ENCODE measurements at places on chromosomes 3 and 15. TPM values are rescaled to one million over a fixed set of nuclear protein-coding genes. Genes with fewer than 3 reads are reported as not detected.

Gene AP3B2
- total RNA-seq: not detected

Gene REC114
- total RNA-seq: not detected

Gene NDN
- 190 TPM for total RNA-seq

Gene BUB1B
- 8.4 TPM for total RNA-seq

Gene XCR1
- total RNA-seq: not detected

Gene PLA2G4E
- 0.52 TPM for total RNA-seq

Gene ZPLD1
- total RNA-seq: not detected

Gene PLCL2
- 83.5 TPM for total RNA-seq

Gene RFX7
- total RNA-seq: 7.3 TPM

Gene LTF
- total RNA-seq: 3.1 TPM

Gene SST
- total RNA-seq: not detected

Gene NR2E3
- 1.0 TPM for total RNA-seq

Gene IQCF5
- not detected for total RNA-seq

Gene CASR
- total RNA-seq: not detected

Gene MEGF11
- 0.52 TPM for total RNA-seq

Gene GRK7
- not detected for total RNA-seq

Gene USP50
- total RNA-seq: not detected

Gene FBLN2
- total RNA-seq: 35.5 TPM
